Stimulated activated CD4-positive, alpha-beta T cell treated with anti-CD3 and anti-CD28 coated beads, Interleukin-2, amount 100 ng/mL, for 24 hours (primary cell): ENCODE measurements at places on chromosomes 5 and 9.

DNA sequence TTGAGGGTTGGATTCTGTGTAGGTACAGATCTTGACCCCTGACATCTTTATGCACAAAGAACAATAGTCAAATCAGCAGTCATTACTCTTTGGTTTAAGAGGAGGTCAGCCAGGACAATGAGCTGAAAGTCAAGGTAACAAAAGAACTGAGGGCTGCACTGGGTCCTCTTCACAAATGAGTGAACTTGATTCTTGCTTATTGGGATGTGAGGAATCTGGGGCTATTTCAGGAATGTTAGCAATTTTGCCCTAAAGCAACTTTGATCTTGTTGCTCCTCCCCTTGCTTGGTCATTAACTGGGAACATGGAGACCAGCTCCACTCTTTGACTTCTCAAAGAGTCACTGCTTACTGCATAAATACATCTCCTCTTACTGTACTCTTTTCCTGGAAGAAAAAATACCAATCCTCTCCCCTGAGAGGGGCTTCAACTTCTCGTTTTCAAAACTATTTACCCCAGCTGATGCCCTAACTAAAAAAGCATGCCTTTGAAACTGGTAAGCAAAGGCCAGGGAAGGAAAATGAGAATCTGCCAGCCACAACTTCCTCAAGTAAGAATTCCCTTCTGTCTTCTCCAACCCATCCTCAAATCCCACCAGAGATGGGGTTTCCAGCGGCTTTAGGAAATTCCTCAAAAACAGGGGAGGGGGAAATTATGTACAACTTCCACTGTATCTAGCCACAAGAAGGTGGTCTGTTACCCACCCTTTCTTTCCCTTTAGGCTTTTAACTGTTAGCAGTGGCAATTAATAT, 368.3 kb downstream of the ENC1 start:
- no peak for DNase-seq

DNA sequence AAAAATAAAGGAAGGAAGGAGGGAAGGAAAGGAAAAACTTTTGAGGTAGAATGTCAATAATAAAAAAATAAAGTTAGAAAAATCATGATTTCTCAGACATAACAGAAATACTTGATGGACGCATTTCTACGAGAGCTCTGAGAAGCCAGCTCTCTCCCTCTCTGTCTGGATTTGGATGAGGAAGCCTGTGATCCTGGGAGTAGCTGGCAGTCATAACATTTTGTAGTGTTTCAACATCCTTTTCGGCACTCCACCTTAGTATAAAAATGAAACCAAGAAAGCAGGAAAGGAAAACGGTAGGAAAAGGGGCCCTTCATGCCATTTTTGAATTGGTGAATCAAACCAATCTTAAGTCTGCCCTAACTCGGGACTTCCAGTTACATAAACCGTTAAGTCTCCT, 321.3 kb downstream of the EPB41L4A start:
- DNase-seq, result no peak

GRCh38 chr9:89929315-89929672, 324.5 kb downstream of the GADD45G start:
- no peak for DNase-seq

DNA sequence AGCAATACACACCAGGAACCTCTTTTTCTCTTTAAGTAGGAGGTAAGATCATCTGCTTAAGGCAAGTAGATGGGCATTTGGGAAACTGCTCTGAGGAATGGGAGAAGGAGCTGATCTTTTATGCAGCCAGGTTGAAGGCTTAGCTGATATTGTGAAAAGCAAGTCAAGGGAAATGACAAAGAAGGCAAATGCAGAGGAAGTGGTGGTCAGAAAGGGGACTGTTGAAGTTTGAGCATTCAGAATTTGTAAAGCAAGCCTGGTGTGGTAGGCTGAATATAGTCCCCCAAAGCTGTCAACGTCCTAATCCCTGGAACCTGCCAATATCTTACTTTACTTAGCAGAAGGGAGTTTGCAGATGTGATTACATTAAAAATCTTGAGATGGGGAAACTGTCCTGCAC, 128.9 kb downstream of the ADAMTS12 start:
- no peak for DNase-seq
